ENCODE measurements at places on chromosomes 16 and 17. TPM values are rescaled to one million over a fixed set of nuclear protein-coding genes. Genes with fewer than 3 reads are reported as not detected.

DNA sequence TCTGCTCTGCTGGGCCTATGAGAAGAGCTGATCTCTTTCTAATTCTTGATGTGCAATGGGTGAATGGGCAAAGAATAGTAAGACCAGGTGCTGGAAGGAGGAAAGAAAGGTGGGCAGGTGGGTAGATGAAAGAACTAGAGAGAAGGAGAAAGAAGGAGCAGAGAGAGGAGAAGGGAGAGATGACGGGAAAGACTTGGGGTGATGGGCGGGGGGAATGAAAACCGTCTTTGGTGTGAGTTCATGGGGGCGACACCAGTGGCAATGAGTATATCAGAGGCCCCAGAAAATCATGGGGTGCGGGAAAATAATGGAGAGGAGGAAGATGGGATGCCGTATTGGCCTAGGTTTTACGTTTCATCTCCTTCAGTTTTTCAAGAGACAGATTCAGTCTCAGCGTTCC is 128.8 kb upstream of the PLCG2 start:
- DNase-seq, result no peak

DNA sequence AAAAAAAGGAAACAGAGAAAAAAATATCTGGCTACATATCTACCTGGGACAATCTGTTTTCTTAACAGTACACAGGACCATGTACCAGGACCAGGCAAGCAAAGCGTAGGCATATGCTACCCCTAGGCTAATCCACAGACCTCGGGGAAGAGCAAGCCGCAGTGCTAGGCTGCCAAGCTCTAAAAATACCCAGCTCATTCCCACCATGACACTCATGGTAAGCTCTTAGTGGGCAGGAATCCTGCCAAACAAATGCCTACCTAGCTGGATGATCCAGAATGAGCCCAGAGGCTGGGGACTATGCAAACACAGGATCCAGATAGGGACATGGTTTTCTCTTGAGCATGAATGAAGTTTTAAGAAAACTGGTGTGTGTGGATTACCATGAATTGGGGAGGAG is 95.6 kb downstream of the GRIN2A start:
- DNase-seq, result no peak

- no peak for DNase-seq
Observed at GRCh38 chr17:68567035-68567434, 34.1 kb downstream of the FAM20A start.

DNA sequence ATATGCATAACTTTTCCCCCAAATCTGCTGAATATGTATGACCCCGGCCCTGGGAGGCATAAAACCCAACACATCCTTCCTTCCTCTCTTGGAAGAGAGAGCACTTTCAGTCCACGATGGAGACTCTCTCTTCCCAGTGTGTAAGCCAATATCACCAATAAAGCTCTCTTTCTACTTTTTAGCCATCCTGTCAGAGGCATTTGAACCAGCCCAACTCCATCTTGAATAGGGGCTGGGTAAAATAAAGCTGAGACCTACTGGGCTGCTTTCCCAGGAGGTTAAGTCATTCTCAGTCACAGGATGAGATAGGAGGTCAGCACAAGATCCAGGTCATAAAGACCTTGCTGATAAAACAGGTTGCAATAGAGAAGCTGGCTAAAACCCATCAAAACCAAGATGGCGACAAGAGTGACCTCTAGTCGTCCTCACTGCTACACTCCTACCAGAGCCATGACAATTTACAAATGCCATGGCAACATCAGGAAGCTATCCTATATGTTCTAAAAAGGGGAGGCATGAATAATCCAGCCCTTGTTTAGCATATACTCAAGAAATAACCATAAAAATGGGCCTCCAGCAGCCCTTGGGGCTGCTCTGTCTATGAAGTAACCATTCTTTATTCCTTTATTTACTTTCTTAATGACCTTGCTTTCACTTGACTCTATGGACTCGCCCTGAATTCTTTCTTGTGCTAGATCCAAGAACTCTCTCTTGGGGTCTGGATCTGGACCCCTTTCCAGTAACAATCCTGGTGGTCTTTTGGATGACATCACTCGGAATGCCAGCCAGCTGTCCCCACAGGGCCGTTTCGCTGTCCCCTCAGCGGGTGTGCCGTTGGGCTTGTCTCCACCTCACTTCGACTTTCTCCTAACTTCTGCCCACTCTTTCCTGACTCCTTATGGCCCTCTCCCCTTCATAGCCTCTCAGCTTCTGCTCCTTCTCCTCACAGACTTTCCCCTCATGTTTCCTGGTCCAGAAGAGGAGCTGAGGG is 53.4 kb upstream of the NKD1 start:
- no peak for DNase-seq

- DNase-seq, result no peak
Observed at GRCh38 chr17:49079840-49080663, 52.5 kb upstream of the B4GALNT2 start.

DNA sequence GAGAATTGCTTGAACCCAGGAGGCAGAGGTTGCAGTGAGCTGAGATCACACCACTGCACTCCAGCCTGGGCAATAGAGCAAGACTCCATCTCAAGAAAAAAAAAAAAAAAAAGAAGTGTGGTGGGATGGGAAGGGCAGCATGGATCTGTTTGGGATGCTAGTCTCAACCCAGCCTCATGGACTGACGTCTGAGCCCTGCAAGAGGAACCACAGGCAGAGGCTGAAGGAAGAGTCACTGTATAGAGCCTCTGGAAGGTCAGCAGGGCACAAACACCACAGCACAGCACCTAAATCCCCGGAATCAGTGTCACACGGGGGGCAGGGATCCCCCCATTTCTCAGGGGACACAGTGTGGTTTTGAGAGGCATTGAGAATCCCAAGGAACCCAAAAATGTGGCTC is 10.9 kb upstream of the CXCL16 start:
- DNase-seq, result no peak

- no peak for DNase-seq
Observed at GRCh38 chr17:82092094-82092586, 5.9 kb downstream of the FASN start.

DNA sequence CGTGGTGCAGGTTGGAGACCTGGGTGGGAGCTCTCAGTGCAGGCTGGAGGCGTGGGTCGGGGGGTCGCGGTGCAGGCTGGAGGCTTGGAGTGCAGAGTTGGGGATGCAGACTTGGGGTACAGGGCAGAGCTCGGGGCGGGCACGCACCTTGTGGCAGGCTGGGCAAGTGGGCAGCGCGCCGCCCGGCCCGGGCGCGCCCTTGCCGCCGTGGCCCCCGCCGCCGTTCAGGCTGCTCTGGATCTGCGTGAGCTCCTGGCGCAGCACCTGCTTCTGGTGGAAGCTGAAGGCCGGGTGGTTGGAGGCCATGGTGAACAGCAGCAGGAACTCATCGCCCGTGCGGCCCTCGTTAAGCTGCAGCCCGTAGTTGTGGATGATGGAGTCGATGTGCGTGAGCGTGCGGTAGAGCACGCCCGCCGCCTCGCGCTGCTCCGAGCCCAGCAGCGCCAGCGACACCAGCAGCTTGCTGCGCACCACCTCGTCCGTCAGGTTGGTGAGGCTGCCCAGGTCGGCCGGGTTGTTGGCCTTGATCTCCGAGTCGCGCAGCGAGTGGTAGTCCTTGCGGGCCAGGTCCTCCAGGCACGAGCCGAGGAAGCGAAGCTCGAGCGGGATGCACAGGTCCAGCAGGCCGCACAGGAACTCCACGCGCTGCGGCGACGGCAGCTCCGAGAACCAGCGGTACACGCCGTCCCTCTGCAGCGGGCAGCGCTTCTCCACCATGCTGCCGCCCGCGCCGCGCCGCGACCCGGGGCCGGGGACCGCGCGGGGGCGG is 1.1 kb downstream of the ZCCHC14 start:
- peak; percentile 37 for DNase-seq

Gene CCDC144A
- 2.0 TPM for total RNA-seq

Gene BRIP1
- total RNA-seq, result 16.6 TPM

Gene FN3K
- 2.4 TPM for total RNA-seq

Gene PDILT
- total RNA-seq, result not detected
